Ovary (tissue), 10 donors: ENCODE measurements at places on chromosomes 6 and 20. TPM values are rescaled to one million over a fixed set of nuclear protein-coding genes. Genes with fewer than 3 reads are reported as not detected.

The GLYATL3 gene
- polyA plus RNA-seq = not detected

The ZNF391 gene
- 6.0 TPM for polyA plus RNA-seq

DNA sequence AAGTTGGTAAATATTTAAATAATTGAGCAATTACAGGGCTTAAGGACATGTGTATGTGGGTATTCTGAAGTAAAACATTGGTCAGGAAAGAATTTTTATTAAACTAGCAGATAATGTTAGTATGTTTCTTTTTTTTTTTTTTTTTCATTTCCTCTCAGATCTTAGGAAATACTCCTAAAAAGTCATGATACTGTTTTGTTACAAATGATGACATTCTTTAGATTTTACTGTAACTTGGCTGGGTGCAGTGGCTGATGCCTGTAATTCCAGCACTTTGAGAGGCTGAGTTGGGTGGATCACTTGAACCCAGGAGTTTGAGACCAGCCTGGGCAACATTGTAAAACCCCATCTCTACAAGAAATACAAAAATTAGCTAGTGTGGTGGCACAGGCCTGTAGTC lies 41.5 kb downstream of the CDC40 start:
- DNase-seq = no peak

DNA sequence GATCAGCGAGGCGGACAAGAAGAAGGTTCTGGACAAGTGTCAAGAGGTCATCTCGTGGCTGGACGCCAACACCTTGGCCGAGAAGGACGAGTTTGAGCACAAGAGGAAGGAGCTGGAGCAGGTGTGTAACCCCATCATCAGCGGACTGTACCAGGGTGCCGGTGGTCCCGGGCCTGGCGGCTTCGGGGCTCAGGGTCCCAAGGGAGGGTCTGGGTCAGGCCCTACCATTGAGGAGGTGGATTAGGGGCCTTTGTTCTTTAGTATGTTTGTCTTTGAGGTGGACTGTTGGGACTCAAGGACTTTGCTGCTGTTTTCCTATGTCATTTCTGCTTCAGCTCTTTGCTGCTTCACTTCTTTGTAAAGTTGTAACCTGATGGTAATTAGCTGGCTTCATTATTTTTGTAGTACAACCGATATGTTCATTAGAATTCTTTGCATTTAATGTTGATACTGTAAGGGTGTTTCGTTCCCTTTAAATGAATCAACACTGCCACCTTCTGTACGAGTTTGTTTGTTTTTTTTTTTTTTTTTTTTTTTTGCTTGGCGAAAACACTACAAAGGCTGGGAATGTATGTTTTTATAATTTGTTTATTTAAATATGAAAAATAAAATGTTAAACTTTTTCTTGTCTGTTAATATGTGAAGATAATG lies 2.2 kb downstream of the HSPA1B start:
- DNase-seq = peak; percentile 69

DNA sequence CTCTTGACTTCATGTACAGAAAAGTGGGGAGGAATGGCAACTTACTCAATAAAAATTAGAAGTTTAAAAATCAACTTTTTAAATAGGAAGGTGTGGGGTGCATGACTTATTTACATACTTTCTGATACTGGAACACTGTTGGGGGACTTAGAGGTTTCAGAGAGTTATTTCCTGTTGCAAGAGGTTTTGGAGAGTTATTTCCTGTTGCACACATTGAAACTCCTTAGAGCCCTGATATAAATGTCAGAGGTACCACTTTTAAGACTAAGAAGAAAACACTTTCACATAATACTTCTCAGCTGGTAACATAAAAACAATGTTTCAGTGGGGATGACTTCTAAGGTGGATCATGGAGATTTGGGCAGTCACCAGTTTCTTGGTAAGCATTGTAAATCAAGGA lies 579.9 kb downstream of the MMUT start:
- no peak for DNase-seq
